CD8-positive, alpha-beta memory T cell (primary cell): ENCODE measurements at places on chromosomes 2 and 18. TPM values are rescaled to one million over a fixed set of nuclear protein-coding genes. Genes with fewer than 3 reads are reported as not detected.

Gene SCN9A
- total RNA-seq, result not detected

Gene ERBB4
- total RNA-seq, result not detected

- no peak overlapping the region for H3K4me3 ChIP-seq
- peaks cover 39% of the 10 kb centered on the region for H3K4me1 ChIP-seq
- H3K36me3 ChIP-seq, result no peaks in the 10 kb centered on the region
Observed at GRCh38 chr2:181106789-181107627, 126.6 kb downstream of the UBE2E3 start.

GRCh38 chr2:169397697-169398096 is 35.4 kb upstream of the LRP2 start:
- H3K27ac ChIP-seq, result no peak overlapping the region
- no peak overlapping the region for H3K4me3 ChIP-seq
- H3K27me3 ChIP-seq, result no peaks in the 10 kb centered on the region
- H3K4me1 ChIP-seq, result no peaks in the 10 kb centered on the region
- DNase-seq, result no peak
- H3K36me3 ChIP-seq, result no peaks in the 10 kb centered on the region

GRCh38 chr2:37325625-37326071 is 1.0 kb upstream of the PRKD3 start:
- H3K27ac ChIP-seq, result no peak overlapping the region
- no peak overlapping the region for H3K4me3 ChIP-seq
- DNase-seq, result no peak
- H3K36me3 ChIP-seq, result no peaks in the 10 kb centered on the region

DNA sequence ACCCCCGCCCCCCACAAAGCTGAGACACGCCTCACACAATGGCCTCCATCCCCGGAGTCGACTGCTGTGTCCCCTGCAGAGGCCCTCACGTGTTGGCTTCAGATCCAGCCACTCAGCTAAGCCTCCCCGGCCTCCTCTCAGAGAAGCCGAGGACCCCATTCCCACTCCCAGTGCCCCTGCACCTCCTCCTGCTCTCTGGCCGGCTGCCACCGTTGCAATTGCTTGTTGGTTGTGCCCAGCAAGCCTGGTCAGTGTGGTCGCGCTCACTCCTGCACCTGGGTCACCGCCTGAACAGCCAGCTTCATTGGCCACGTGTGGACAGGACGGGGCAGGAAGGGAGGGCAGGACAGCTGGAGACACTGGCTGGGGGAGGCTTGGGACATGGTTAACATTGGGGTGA is 191.5 kb upstream of the SALL3 start:
- H3K4me1 ChIP-seq, result no peaks in the 10 kb centered on the region
- H3K27me3 ChIP-seq, result no peaks in the 10 kb centered on the region
- H3K27ac ChIP-seq, result no peak overlapping the region
- no peak overlapping the region for H3K4me3 ChIP-seq

DNA sequence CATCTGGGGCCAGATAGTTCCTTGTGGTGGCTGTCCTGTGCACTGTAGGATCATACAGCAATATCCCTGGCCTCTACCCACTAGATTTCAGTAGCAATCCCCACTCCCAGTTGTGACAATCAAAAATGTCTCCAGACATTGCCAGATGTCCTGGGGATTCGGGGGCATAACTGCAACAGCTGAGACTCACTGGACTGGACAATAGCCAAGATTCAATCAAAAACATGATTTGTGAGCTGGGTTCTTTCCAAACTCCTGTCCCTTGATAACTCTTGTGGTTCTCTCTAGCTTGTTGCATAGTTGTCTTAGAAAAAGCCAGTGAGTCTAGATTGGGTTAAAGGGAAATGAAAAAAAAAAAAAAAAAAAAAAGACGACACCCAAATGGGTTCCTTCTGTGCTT is 293.4 kb downstream of the CELF4 start:
- DNase-seq, result no peak
- H3K27me3 ChIP-seq, result no peaks in the 10 kb centered on the region
- no peaks in the 10 kb centered on the region for H3K36me3 ChIP-seq

- H3K27me3 ChIP-seq, result no peaks in the 10 kb centered on the region
- DNase-seq, result no peak
- H3K4me3 ChIP-seq, result no peak overlapping the region
- H3K27ac ChIP-seq, result no peak overlapping the region
Observed at GRCh38 chr18:47403317-47403716, 151.9 kb upstream of the SKOR2 start.

DNA sequence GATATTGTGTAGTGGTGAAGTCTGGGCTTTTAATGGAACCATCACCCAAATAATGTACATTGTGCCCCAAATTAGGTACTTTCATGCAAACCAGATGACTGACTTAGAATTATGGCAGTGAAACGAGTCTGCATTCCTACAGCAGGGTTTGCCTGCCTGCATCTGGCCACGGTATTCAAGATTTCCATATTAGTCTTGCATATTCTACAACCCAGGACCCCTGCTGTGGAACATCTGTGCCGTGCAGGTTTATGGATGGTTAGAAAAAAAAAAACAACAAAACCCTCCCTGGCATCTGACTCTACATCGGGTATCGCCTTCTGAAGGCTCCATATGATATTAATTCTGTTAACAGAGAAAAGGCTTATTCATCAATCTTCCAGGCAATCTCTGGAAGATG is 394.8 kb downstream of the DCDC2C start:
- H3K36me3 ChIP-seq, result no peaks in the 10 kb centered on the region
- H3K27me3 ChIP-seq, result no peaks in the 10 kb centered on the region
- H3K27ac ChIP-seq, result no peak overlapping the region
- H3K4me1 ChIP-seq, result no peaks in the 10 kb centered on the region

DNA sequence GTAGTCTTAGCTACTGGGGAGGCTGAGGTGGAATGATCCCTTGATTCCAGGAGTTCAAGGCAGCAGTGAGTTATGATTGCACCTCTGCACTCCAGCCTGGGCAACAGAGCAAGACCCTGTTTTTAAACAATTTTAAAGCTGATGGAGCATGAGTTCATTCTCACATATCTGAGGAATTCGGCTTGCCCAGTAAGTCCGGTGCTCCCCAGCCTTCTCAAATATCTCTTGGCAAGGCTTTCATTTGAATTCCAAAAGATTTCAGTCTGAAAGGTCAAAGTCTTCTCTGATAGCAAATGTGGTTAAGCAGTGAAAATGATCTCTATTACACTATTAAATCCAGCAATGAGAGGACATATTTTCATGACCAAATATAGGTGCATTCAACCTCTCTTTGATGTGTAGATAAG is 27.9 kb downstream of the PIEZO2 start:
- DNase-seq, result no peak
- no peaks in the 10 kb centered on the region for H3K36me3 ChIP-seq
- H3K4me3 ChIP-seq, result no peak overlapping the region

GRCh38 chr2:102103992-102104871 is 38.3 kb upstream of the IL1R1 start:
- H3K27ac ChIP-seq, result no peak overlapping the region
- no peak for DNase-seq
- H3K27me3 ChIP-seq, result no peaks in the 10 kb centered on the region
- no peaks in the 10 kb centered on the region for H3K4me1 ChIP-seq
- no peaks in the 10 kb centered on the region for H3K36me3 ChIP-seq

GRCh38 chr18:9392726-9393125 is 58.2 kb downstream of the TWSG1 start:
- H3K27ac ChIP-seq, result no peak overlapping the region
- no peaks in the 10 kb centered on the region for H3K27me3 ChIP-seq
- no peak overlapping the region for H3K4me3 ChIP-seq
- H3K36me3 ChIP-seq, result no peaks in the 10 kb centered on the region

DNA sequence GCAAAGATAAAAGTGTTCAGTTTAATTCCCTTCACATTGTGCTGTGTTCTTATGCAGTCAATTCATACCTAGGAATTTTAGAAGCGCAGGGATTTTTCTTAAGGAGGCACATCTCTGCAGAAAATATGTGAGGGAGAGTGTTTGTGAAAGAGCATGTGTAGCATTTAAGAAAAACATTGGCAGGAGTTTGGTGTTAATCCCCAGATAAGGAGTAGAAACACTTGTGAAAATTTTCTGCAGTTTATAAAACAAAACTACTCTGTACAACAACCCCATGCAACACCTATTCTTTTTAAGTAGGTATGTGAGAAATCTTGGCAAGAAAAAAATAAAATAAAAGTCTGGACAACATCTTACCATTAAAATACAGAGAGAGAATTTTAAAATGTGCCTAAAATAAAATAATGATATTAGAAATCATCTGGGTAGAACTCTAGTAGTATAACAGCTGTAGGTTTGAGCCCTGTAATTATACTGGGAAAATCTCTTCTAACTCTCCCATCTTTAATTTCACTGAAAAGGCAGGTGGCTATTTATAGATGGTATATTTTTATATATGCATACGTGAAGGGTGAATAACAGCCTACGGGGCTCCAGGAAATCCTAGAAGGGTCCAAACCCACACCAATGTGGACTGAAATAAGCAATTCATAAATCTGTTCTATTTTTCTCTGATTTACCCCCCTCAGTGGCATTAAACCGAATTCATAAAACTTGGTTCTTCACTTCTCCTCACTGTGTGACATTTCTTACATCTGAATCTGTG is 6.6 kb downstream of the FZD7 start:
- no peaks in the 10 kb centered on the region for H3K4me1 ChIP-seq
- H3K36me3 ChIP-seq, result no peaks in the 10 kb centered on the region
- no peak overlapping the region for H3K4me3 ChIP-seq

GRCh38 chr2:65456064-65456463 is 23.7 kb upstream of the SPRED2 start:
- H3K36me3 ChIP-seq, result no peaks in the 10 kb centered on the region
- H3K4me1 ChIP-seq, result no peaks in the 10 kb centered on the region
- no peak for DNase-seq
- H3K27me3 ChIP-seq, result no peaks in the 10 kb centered on the region
- no peak overlapping the region for H3K27ac ChIP-seq

- H3K27ac ChIP-seq, result no peak overlapping the region
- H3K27me3 ChIP-seq, result no peaks in the 10 kb centered on the region
- H3K4me3 ChIP-seq, result no peak overlapping the region
- no peaks in the 10 kb centered on the region for H3K4me1 ChIP-seq
Observed at GRCh38 chr2:203612246-203612645, 77.1 kb upstream of the RAPH1 start.

DNA sequence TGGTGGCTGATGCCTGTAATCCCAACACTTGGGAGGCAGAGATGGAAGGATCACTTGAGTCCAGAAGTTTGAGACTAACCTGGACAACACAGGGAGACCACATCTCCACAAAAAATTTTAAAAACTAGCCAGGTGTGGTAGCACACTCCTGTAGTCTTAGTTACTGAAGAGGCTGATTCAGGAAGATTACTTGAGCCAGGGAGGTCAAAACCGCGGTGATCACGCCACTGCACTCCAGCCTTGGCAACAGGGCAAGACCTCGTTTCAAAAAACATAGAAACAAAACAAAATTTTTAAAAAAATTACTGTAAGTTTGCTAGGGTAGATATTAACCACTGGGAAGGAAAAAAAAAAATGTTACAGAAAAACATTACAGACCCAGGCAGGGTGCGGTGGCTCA is 5.8 kb downstream of the ATL2 start:
- no peaks in the 10 kb centered on the region for H3K27me3 ChIP-seq
- DNase-seq, result no peak
- peaks cover 25% of the 10 kb centered on the region for H3K4me1 ChIP-seq
- H3K27ac ChIP-seq, result no peak overlapping the region
- no peak overlapping the region for H3K4me3 ChIP-seq

- no peaks in the 10 kb centered on the region for H3K36me3 ChIP-seq
- no peaks in the 10 kb centered on the region for H3K27me3 ChIP-seq
- H3K4me1 ChIP-seq, result peaks cover 31% of the 10 kb centered on the region
- H3K27ac ChIP-seq, result no peak overlapping the region
Observed at GRCh38 chr2:216006164-216006663, 7.1 kb downstream of the MREG start.

DNA sequence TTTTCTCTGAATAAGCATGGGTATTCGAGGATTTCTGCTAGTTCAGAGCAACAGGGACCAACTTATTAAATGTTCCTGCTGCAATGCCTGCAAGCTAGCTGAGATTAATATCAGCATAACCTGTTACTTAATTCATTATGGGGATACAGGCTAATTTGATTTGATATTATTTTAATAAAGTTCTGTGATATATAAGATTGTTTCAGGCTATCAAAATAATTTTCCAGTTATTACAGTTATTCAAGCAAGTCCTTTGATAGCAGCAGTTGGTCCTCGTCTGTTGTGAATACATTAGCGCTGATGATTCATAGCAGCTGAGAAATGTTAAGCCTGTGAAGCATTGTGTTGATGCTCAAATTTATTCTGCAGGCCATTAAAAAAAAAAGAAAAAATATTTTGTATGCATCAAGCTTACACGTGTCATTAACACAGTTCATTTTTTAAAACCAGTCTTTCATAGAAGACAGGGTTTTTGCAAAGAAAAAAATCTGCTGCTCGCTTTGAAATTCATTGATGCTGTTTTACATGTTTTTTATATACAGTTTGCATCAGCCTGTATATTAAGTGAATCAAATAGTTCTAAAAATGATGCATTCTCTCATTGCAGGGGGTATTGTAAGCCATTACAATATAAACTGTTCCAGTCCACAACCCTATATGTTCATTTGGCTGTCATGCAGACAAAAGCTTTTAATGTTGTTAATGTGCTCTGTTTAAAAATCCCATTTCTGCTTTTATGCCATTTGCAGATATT is 482.5 kb downstream of the BCL11A start:
- no peak overlapping the region for H3K27ac ChIP-seq
- H3K27me3 ChIP-seq, result no peaks in the 10 kb centered on the region
- H3K4me3 ChIP-seq, result no peak overlapping the region

DNA sequence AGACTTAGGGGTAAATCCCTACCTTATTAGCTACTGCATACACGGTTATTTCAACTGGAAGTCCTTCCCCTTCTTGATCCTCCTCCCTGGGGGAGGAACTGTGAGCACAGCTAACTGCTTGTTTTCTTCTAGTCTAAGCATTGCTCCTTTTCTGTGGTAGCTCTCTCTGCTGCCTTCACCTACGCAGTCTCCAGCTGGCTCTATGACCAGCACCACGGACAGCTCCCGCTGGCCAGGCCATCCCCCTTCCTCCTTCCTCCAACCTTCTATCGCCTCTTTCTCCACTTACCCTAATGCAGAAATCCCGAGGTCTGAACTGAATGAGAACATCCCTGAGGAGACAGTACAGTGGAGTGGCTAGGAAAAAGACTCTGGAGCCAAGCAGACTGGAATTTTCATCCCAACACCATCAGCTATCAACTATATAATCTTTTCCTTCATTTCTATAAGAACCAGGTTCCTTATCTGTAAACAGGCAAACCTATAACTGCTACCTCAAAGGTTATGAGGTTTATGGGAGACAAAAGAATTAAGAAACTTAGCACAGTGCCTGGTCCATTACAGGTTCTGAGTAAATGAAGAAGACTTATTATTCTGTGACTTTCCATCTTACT is 4.7 kb upstream of the CFAP65 start:
- H3K27ac ChIP-seq, result no peak overlapping the region
- H3K4me1 ChIP-seq, result no peaks in the 10 kb centered on the region
- no peak overlapping the region for H3K4me3 ChIP-seq
- H3K36me3 ChIP-seq, result no peaks in the 10 kb centered on the region
- H3K27me3 ChIP-seq, result peaks cover 7% of the 10 kb centered on the region

GRCh38 chr2:78251708-78252107 is 729.5 kb upstream of the LRRTM4 start:
- H3K36me3 ChIP-seq, result no peaks in the 10 kb centered on the region
- DNase-seq, result no peak
- H3K27ac ChIP-seq, result no peak overlapping the region
- H3K4me1 ChIP-seq, result no peaks in the 10 kb centered on the region
- no peaks in the 10 kb centered on the region for H3K27me3 ChIP-seq
